ENCODE measurements at places on chromosomes 4 and X.

DNA sequence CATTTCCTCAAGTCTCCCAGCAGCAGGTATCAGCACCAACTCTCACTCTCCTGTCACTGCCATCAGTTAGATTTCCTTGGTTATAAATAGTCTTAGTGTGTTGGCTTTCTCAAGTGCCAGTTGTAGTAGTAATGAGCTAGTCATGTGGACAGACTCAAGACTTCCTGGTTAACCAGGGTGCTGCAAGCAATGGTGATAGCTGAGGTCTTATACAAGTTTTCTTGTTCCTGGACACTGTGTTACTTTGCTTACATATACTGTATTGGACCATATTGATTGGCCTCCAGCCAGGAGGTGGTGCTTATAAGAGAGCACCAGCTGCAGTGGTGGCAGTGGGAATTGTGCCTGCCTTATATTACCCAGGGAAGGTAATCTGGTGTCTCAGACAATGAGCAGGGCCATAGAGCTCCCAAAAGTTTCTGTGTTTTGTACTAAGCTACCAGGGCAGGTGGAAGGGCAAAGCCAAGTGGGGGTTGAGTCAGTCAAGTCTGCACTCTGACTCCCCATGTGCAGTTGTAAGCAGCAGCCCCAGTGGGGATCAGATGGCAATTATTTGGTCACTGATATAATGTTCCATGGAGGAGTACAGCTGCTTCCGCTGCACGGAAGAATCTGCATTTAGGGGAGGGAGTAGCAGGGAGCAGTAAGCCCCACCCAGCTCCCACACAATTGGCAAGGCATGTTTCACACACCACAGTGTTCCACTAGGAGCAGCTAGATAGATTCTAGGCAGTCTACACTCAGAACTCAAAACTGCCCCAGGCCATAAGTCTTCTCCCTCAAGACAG, 24.1 kb upstream of the ZDHHC15 start:
- DNase-seq: no peak

DNA sequence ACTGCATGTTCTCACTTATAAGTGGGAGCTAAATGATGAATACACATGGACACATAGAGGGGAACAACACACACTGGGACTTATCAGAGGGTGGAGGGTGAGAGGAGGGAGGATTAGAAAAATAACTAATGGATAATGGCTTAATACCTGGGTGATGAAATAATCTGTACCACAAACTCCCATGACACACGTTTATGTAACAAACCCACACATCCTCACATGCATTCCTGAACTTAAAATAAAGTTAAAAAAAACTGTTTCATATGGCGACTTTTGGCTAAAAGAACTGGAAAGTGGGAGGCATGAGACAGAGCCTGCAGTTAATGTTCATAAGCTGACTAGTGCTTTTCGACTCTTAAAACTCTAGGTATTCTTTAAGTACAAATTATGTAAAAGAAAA, 98.9 kb upstream of the NPFFR2 start:
- DNase-seq: no peak

- DNase-seq: no peak
Measured at GRCh38 chr4:183968502-183968901, 63.4 kb downstream of the STOX2 start.

DNA sequence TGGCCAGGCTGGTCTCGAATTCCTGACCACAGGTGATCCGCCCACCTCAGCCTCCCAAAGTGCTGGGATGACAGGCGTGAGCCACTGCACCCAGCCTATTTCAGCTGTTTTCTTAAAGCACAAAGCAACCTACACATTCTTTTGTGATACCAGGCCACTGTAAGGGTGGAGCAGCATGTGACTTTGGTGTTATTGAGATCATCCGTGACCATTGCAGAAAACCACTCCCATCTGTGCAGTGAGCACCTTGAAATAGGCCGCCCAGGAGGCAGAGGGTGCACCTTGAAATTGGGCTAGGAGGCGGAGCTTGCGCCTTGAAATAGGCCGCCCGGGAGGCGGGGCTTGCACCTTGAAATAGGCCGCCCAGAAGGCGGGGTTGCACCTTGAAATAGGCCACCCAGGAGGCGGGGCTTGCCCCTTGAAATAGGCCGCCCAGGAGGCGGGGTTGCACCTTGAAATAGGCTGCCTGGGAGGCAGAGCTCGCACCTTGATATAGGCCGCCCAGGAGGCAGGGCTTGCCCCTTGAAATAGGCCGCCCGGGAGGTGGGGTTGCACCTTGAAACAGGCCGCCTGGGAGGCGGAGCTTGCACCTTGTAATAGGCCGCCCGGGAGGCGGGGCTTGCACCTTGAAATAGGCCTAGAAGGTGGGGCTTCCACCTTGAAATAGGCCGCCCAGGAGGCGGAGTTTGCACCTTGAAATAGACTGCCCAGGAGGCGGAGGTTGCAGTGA, 9.0 kb upstream of the SLC25A6 start:
- no peak for DNase-seq

Data from stimulated activated CD4-positive, alpha-beta T cell treated with anti-CD3 and anti-CD28 coated beads, Interleukin-1b, Interleukin-23, amount 100 ng/mL, for 1 hour (primary cell).